ENCODE measurements at places on chromosomes 11 and 22.

- no peak for DNase-seq
Measured at GRCh38 chr11:31656051-31656450, 146.5 kb downstream of the ELP4 start.

- no peak for DNase-seq
Measured at GRCh38 chr11:30254307-30255298, 23.8 kb downstream of the FSHB start.

DNA sequence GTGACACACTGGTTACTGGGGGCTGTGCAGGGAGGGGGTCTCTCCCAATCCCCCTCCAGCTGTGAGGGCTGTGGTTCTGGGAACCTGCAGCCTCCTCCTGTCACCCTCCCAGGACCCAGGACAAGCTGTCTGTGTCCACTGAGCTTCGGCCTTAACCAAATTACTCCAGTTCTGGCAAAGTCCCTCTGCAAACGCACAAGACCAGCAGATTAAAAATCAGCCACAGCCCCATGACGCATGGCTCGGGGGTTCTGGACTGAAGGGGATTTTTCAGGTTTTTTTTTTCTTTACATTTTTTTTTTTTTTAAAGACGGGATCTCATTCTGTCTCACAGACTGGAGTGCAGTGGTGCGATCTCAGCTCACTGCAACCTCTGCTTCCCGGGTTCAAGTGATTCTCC is 32.2 kb upstream of the A4GALT start:
- no peak for DNase-seq

DNA sequence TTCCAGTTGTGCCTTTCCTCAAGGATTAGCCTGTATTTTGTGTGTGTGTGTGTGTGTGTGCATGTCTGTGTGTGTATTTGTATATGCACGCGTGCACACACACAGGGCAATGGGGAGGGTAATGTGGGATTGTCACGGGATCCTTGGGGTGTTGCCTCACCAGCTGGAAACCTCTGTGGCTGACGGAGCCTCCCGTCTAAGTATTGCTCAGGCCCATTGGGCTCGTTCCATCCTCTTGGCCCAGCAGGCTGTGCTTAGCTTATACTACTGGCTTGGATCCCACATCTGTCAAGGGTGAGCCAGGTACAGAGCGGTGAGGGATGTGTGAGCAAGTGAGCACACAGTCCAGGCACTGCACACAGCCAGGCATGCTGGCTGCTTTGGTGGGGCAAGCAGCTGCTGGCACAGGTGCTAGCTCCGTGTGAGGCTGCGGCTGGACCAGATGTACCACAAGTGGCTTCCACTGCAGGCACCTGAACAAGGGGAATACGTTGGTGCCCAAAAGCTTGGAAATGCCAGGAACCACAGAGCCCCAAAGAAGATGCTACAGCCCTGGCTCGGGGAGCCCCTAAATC is 462.8 kb downstream of the NELL1 start:
- DNase-seq = no peak

- DNase-seq = no peak
Measured at GRCh38 chr11:122673701-122674100, 18.2 kb downstream of the UBASH3B start.

DNA sequence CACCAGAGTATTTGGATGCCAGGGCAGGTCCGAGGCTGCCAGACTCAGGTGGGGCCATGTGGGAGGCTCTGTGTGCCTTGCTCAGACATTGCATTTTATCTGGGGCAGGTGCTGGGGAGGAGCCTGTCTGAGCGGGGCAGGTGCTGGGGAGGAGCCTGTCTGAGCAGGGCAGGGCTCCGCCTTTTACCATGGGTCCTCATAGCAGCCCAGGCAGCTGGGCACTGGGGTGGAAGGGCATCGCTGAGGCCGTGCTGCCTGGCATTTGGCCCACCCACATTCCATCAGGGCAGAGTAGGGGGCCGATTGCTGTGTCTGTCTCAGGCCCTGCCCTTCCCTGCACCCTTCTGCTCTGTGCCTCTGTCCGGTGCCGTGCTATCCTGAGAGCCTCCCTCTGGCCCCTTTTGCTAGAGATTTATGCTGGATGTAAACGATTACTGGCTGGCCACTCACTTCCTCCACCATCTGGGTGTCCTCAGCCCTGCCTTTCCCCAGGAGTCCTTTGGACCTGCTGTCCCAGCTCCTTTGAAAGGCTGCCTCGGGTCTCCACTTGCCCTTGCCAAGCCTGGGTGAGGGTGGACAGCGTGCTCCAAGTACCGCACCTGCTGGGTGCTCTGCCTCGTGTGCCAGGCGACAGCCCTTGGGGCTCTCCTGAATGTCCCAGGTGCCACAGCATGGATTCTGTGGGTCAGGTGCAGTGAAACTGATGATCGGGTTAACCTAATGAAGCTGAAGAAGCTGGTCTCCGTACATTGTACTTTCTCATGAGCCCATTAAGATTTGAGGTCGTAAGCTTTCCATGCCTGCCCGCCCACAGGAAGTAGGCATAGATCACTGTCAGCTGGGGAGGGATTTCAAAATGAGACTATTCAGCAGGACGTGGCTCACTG is 281.6 kb downstream of the TBC1D22A start:
- no peak for DNase-seq

DNA sequence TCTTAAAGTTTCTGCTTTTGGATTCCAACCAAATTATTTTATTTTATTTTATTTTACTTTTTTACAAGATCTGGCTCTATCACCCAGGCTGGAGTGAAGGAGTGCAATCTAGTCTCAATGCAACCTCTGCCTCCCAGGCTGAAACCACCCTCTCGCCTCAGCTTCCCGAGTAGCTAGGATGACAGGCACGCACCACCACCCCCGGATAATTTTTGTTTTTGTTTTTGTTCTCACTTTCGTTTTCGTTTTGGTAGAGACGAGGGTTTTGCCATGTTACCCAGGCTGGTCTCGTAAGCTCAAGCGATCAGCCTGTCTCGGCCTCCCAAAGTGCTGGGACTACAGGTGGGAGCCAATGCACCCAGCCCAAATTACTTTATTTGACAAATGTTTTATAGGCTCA is 219.8 kb downstream of the ETS1 start:
- DNase-seq = no peak

- DNase-seq = no peak
Measured at GRCh38 chr11:87871056-87871455, 304.2 kb downstream of the RAB38 start.

DNA sequence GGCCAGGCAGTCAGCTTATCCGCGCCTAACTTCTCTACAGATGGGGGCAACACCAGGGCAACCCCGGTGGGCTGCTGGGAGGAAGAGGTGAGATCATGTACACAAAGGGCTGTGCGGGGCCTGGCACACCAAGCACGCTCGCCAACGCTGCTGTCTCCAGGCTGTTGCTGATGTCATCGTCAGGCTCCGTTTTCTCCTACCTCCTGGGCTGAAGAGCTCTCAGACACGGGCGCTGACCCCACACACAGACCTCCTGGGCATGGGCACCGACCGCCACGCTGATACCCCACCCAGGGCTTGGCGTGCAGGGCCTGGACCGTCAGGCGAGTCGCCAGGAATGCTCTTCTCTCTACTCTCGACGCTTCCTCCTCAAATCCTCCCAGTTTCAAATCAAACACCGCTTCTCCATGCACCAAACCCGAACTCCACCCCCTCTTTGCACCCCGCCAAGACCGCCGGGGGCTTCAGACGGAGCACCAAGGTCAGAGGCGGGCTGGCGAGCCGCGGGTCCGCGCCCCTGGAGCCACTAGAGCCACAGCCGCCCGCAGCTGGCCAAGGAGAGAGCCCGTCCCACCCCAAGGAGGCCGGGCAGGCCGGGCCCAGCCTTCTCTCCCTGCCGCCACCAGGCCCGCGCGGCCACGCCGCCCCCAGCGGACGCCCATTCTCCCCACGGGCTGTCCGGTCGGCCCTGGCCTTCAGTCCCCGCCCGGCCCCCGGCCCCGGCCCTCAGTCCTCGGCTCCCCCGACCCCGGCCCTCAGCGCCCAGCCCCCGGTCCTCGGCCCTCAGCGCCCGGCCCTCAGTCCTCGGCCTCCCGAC is 772 bp downstream of the SBF1 start:
- DNase-seq = no peak

DNA sequence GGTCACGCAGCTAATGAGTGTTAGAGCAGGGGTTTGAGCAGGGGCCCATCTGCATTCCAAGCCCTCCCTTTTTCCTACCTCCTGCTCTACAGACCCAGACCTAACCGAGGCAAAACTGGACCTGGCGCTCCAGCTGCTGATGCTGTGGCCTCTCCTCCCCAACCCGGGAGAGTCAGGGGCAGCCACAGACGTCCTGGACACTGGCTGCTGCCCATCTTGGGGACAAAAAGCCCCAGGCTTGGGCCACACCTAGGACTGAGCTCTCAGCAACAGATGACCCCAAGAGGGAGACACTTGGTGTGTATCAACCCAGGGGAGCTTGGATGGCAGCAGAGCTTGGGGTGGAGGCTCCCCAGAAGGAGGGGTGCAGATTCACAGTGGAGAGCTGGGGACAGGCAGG is 172.6 kb downstream of the ST3GAL4 start:
- no peak for DNase-seq

GRCh38 chr22:29268511-29269229 is 602 bp downstream of the EWSR1 start:
- peak; percentile 19 for DNase-seq

DNA sequence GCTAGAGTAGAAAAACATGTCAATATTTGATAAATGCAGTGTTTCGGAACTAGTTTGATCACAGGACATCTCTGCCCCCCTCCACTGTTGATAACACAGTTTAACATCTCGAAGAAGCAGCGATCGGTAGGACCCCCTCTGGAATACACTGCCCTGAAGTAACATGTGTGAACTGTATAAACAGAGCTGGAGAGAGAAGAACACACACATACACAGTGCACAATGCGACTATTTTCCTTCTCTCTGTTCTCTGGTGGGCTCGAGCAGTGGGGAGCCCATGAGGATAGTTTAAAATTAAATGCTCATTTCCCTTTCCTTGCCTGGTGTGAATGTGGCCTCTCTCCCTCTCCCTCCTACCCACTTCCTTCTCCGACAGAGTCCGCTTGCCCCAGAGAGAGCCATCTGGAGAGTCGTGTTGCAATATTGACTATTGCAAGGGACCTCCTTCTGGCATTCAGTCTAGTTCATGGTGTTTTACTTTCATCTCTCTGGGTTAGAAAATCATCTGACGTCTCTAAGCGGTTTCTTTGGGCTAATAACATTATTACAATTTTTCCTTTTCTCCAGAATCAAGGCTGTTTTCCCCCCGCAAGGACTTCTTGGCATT is 51.6 kb upstream of the BARX2 start:
- no peak for DNase-seq

- no peak for DNase-seq
Measured at GRCh38 chr11:120703358-120704152, 192.0 kb downstream of the GRIK4 start.

GRCh38 chr11:74846770-74847169 is 98.1 kb downstream of the RNF169 start:
- DNase-seq = no peak

DNA sequence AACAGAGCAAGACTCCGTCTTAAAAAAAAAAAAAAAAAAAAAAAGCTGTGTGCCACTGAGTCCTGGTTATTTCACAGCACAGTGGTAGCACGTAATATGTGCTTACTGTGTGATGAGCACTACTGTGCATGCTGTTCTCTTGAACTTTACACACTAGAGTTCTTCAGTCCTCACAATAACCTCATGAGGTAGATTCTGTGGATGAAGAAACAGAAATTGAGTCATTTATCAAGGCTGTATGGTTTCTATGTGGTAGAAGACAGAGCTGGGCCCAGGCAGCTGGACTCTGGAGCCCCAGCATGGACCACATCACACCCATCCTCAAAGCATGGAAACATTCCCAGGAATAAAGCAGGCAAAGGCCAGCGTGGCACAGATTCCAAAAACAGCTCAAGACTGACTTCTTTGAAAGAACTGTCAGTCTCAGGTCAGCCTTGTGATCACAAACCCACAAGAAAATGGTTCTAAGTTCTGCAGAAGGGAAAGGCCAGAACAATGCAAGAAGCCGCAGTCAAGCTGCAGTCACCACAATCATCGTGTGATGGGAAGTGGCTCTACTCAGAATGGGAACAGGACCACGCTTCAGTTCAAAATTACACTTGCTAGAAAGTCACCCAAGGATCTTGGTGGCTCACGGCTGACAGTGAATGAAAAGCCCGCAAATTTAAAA is 49.5 kb downstream of the MICAL3 start:
- DNase-seq = no peak

DNA sequence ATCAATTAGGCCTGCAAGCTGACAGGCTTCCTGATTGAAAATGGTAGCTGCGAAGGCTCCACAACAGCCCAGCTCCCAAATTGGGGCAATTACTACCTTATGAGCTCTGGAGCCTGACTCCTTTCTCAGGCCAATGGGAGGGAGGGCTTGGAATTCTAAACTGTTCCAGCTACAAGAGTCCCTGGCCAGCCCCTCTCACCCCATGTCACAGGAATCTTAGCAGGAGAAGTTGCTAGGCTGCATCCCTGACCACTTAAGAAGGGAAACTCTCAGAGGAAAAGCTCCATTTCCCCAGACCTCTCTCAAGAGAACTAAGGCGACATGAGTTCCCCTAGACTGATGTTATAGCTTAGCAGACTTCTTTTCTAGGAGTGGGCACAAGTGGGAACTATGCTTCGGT is 4.9 kb downstream of the LRP4 start:
- no peak for DNase-seq

DNA sequence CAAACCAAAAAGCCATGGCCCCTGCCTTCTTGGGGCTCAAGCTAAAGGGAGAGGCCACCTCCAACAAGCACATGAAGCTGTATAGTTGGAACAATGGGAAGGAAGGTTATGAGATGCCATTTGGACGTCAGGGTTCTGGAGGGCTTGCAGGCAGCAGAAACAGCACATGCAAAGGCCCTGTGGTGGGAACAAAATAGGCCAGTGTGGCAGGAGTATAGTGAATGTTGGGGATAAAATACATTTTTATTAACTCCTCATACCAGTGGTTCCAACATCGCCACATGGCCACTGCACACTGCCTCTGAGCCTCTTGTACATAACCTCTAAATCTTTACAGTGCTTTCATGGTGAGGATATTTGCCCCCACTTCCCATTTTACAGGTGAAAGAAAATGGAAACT is 32.2 kb upstream of the MN1 start:
- no peak for DNase-seq

DNA sequence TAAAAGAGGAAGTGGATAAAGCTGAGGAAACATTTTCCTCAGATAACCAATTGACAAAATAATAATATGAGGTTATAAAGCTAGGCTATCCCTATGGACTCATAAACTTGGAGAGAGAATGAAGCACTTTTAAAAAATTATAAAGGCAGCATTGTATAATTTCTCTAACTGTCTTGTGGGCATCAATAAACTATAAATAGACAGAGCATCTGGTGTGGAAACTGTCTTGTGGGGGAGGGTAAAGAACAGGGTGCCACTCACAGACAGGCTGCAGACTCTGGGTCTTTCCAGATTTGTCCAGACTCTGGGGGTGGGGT is 333.5 kb downstream of the BUD13 start:
- no peak for DNase-seq

DNA sequence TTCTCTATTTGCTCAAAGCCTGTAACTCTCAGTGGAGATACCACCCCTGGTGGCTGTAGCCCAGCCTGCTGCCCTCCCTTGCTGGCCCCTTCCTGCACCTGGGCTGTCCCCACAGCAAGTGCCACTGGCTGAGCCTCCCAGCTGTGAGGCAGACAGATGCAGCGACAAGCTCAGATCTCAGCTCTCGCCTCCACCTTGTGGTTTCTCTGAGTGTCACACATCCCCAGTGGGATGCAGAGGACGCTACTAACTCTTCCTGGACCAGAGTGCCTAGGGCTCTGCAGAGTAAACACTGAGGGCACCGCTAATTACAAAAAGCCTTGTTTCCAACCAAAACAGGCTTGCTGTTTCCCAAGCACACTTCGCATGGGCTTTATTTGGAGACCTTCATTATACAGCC is 8.9 kb downstream of the YPEL1 start:
- no peak for DNase-seq

GRCh38 chr22:23621082-23621780 is 10.9 kb downstream of the DRICH1 start:
- no peak for DNase-seq
